ENCODE measurements at places on chromosomes 7 and 10.

DNA sequence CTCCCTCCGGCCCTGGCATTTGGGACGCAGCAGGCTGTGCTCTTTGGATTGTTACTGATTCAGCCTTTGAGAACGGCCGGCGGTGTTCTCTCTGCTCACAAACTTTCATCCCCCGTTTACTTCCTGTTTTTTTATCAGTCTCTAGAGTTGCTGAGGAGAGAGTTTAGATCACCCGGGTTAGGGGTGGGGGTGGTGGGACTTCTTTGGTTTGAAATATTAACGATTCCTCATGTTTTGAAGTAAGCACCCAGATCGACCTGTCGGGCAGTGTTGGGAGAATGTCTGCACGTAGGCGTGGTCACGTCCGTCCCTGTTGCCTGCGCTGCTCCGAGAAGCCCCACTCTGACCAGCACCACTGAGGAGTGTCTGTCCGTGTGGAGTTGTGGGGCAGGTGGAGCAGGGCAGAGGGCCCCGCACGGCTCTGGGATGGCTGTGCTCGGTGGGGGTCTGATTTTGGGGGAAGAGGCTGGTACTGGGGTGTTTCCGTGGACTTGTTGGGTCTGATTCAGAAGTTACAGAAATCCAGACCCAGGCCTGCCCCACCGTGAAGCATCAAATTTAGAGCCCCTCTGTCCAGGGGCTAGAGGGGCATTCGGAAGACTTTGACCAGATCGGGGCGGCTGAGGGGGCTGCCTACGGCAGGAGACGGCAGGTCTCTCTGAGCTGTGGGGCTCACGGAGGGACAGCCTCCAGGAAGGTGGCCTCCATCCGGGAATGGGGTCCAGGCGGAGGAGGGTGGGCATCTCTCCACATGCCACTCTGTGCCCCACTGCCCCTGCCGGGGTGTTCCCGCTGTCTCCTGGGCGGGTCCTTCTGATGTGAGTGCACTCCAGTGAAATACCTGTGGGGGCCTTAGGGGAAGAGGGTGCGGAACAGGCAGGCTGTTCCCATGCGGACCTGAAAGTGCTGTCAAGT, 7.4 kb downstream of the INPP5A start:
- peak; percentile 38 for DNase-seq

DNA sequence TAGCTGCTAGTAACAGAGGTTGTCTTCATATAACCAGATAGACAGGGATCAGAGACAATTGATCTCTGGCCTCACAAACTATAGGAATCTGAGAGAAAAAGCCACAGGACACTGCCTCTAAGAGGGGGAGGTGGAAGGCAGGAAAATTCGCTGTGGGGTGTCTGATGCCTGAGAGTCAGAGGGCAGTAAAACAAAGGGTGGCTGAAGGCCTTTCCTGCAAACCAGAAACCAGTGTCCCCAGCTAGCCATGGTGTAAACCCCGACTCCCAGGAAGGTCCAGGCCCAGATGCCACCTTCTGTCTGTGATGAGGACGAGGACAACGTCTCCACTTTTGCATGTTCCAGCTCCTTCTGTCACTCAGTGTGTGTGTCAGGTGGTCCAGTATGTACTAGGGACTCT, 215.1 kb downstream of the ADARB2 start:
- DNase-seq = peak; percentile 69

DNA sequence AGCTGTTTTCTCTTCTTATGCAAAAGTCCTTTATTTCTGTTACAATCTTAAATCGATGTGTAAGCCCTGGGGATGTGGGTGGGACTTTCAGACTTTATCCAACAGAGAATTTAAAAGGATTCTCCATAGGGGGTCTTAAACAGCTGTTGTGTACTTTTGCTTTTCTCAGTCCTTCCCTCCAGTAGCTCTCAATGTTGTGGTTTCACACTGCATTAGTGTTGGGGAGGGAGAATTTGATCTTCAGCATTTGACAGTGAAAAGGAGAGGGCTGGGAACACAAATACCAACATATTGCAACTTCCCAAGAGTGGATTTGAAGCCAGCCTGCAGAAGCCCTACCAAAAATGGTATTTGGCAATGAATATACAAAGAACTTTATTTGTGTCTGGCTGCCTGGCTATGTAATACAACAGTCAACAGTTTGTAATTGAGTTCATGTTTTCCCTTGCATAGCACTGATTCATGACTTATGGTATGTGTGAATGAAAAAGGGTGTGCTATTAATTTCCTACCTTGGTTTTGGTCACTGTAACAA, 80.1 kb upstream of the CAPZA2 start:
- DNase-seq = peak; percentile 64

- no peak for DNase-seq
Observed at GRCh38 chr10:89469517-89469916, 55.1 kb downstream of the IFIT5 start.

DNA sequence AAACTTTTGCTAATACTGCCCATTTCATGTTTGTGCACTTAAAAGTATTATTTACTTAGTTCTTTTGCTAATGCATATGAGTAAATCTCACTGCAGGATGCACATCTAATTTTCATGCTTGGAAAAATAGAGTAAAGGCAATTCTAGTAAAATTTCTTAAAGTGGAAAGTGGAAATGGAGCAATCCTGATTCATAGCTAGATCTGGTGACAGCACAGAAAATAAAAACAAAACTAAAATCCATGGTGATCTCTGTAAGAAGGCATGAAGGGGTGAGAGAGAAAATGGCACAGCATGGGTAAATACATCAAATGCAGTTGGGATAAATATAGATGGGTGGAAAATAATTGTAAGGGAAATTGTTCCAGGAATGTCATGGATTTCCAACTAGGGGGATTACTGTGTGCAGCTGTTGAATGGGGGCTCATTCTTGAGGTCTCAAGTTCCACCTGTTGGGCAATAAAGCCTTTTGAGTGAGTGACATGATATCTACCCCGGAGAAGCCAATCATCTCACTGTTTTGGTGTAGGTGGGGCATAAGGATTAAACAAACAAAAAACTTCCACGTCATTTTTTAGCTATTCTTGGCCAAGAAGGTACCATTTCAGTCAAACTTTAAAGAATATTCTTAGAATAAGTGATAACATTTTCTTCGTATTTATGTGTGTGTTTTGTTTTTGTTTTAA, 1.7 kb upstream of the MCU start:
- no peak for DNase-seq

GRCh38 chr7:113370910-113371309, 252.6 kb upstream of the SMIM30 start:
- no peak for DNase-seq

GRCh38 chr10:91422915-91423314, 12.8 kb downstream of the HECTD2 start:
- no peak for DNase-seq

- DNase-seq = no peak
Observed at GRCh38 chr7:149846021-149846420, 7.8 kb downstream of the ZNF862 start.

- no peak for DNase-seq
Observed at GRCh38 chr10:63591600-63592379, 70.6 kb downstream of the REEP3 start.

DNA sequence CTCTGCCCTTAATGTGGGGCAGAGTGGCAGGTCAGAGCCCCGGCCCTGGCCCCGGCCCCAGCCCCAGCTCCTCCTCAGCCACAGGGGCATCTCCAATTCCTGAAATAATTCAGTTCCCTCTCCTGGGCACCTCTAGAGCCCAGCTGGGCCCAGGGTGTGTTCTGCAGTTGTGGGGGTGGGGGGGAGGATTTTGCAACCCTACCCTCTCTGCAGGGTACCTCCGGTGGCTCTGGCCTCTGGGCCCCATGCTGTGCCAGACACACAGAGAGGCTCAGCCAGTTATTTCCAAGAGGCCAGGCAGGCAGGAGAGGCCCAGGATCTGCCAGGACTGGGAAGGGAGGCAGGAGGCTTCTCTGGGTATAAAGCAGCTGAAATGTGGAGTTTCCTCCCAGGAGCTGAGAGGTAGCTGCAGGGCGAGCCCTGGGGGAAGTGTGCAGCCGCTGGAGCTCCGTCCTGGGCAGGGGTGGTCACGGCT, 47.9 kb downstream of the PWWP2B start:
- DNase-seq = peak; percentile 81

DNA sequence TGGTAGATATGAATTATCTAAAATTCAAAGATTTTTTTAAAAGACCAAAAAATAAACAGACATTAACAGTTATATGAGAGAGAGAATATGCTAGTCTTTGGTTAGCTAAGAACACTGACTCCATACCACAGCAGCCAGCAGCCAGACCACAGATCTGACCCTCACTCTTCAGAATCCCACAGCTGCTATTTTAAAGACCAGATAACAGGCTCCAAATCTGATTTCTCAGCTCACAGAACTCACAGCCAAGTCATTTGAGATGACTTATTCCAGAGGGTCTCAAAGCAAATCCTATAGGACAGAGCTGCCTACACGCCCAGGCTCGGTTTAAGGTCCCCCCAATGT, 20.4 kb downstream of the NUDCD3 start:
- no peak for DNase-seq

DNA sequence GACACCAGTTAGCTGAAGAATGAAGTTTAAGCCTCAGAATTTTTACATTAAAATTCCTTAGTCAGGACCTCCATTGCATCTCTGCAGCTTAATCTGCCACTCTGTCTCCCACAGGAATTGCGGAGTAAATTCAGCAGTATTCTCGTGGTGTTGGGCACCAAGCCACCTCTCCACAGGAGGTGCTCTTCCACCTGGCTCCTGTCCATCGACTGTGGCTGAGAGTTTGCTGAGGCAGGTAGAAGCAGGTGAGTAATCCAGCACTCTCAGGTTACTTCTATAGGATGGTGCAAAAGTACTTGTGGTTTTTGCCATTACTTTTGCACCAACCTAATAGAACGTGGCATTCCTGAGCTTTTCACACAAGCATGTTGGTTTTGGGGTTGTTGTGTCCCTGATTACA, 134.1 kb downstream of the GFRA1 start:
- no peak for DNase-seq

DNA sequence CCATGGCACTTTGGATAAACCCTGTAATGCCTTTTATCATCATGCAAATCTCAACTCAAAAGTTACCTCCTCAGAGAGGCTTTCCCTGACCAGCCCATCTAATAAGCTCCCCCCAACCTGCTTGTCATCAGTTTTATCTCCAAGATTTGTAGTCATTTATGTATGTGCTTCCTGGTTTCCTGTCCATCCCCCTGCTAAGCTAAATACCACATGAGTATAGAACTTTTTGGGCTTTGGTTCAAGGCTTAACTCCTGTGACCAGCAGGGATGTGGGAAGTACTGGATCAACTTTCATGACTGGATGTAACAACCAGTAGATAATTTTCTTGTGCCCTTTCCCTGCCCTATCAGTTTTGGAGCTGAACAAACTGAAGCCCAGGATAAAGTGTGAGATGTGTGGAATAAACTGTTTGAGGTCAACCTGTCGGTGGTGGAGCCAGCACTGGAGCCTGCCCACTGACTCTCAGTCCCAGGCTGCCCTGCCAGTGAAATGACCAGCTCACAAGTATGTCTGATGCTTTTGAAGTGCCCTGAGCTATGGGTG, 148.6 kb downstream of the CYP26A1 start:
- no peak for DNase-seq

DNA sequence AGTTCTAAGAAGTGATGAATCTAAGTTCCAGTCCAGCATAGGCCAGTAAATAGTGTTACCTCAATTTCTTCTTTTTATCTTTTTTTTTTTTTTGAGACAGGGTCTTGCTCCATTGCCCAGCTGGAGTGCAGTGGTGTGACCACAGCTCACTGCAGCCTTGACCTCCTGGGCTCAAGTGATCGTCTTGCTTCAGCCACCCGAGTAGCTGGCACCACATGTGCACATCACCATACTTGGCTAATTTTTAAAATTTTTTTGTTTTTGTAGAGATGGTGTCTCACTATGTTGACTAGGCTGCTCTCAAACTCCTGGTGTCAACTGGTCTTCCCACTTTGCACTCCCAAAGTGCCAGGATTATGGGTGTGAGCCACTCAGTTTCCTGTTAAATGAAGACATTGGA, 126.6 kb upstream of the LYZL2 start:
- DNase-seq = no peak

DNA sequence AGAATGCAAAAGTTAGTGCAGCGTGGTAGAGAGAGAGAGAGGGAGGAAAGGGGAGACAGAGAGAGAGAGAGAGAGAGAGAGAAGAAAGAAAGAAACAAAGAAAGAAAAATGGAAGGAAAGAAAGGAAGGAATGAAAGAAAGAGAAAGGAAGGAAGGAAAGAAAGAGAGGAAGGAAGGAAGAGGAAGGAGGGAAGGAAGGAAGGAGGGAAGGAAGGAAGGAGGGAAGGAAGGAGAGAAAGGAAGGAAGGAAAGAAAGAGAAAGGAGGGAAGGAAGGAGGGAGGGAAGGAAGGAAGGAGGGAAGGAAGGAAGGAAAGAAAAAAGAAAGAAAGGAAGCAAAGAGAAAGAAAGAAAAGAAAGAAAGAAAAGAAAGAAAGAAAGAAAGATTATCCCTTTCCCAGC, 209.8 kb upstream of the MYO3A start:
- no peak for DNase-seq

GRCh38 chr10:121133901-121134300, 282.7 kb downstream of the WDR11 start:
- DNase-seq = no peak

- no peak for DNase-seq
Observed at GRCh38 chr10:6953271-6953801, 373.3 kb upstream of the PRKCQ start.

GRCh38 chr7:30921540-30922401, 10.1 kb downstream of the AQP1 start:
- peak; percentile 38 for DNase-seq

DNA sequence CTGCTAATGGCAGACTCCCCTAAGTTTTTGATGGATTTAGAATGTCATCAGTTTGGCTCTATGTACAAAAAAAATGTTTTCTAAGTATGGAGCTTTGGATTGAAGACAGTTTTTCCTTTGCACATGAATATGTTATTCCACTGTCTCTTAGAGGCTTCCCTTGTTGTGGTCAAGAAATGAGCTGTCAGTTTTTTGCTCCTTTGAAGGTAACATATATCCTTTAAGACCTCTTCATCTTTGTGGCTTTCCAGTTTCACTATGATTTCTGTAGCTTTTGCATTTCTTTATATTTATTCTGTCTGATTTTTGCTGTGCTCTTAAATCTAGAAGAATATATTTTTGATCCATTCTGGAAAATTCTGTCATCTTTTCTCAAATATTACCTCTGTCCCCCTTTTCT, 15.8 kb upstream of the ODAD2 start:
- no peak for DNase-seq

DNA sequence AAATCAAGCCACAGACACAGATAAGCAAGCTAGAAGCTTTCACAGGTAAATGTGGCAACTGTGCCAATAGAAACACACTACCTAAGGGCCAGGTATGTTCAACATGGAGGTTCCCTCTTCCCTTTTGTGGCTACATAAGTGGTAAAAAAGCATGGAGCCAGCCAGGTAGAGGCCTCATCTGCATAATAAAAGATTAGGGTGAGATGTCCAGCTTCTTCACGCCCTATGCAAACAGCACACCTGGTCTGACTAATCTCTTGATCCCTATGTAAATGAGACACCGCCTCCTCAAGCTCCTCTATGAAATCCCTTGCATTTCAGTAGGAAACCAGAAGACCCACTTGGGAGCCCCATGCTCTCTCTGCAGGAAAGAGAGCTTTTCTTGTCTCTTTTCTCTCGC, 282.2 kb downstream of the NEBL start:
- peak; percentile 76 for DNase-seq

DNA sequence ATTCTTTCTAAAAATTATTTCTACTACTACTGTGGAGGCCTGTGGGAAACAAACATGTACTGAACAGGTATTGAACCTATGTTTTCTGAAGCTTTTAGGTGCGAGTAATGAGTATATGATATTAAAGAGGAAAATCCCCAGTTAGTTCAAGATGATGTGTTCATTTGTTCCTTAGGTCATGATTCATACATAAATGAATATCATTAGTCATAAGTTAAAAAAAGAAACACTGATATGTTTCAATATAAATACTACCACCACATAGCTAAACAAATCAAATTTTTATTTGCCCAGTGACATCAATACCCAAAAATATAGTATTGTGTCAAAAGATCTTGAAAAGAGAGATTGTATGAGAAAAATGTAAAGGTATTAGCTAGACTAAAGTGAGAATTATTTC, 210.7 kb upstream of the GNAI1 start:
- no peak for DNase-seq

Measured in endodermal cell (in vitro differentiated cells).